T-cell (primary cell): ENCODE measurements at places on chromosomes 6 and 20.

DNA sequence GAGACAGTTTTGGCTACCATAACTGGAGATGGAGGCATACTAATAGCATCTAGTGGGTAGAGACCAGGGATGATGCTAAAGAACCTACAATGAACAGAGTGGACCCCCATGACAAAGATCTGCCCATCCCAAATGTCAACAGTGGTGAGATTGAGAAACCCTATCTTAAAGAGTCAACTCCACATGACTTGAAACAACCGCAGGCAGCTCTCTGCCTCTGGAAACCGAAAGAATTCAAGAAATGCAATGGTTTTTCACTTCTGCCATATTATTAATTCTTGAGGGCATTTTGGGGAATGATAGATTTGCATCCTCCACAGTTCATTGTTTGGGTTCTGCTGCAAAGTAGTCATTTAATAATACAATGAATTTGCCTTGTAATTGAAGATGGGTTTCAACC is 463.4 kb downstream of the MAFB start:
- DNase-seq, result no peak

- DNase-seq, result no peak
Measured at GRCh38 chr20:58597249-58597891, 53.7 kb upstream of the STX16 start.

DNA sequence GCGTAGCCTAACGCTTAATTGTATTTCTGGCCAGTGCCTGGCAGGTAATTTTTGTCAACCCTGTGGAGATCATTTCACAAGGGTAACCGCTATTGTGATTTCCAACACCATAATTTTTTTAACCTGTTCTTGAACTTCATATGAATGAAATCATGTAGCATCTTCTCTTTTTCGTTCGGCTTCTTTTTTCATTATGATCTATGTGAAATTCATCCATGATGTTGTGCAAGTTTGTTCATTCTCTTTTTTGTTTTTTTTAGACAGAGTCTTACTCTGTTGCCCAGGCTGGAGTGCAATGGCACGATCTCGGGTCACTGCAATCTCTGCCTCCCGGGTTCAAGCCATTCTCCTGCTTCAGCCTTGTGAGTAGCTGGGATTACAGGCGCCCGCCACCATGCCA is 42.5 kb upstream of the TGM3 start:
- DNase-seq, result no peak

GRCh38 chr6:102068349-102068929 is 674.9 kb downstream of the GRIK2 start:
- no peak for DNase-seq

- no peak for DNase-seq
Measured at GRCh38 chr6:169046483-169047192, 207.0 kb downstream of the THBS2 start.

GRCh38 chr20:51350941-51351631 is 191.4 kb downstream of the NFATC2 start:
- DNase-seq, result no peak
